ENCODE measurements at places on chromosomes 4 and X.

DNA sequence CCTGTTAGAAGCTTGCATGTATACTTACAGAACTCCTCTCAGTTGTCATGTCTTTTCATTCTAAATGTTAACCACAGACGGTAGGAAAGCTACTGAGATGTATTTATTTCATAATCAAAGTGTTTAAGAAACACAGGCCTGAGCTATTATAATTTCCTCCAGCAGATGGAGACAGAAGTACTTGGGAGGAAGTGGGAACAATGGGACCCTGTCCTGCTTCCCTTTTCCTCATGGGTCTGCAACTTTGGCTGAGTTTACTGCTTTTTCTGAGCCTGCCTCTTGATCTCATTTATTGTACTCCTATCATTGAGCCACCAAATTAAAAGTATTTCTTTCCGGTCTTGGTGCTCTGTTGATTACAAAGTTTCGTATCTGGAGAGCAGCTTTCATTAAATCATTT lies 67.7 kb upstream of the SPANXN2 start:
- DNase-seq: no peak

DNA sequence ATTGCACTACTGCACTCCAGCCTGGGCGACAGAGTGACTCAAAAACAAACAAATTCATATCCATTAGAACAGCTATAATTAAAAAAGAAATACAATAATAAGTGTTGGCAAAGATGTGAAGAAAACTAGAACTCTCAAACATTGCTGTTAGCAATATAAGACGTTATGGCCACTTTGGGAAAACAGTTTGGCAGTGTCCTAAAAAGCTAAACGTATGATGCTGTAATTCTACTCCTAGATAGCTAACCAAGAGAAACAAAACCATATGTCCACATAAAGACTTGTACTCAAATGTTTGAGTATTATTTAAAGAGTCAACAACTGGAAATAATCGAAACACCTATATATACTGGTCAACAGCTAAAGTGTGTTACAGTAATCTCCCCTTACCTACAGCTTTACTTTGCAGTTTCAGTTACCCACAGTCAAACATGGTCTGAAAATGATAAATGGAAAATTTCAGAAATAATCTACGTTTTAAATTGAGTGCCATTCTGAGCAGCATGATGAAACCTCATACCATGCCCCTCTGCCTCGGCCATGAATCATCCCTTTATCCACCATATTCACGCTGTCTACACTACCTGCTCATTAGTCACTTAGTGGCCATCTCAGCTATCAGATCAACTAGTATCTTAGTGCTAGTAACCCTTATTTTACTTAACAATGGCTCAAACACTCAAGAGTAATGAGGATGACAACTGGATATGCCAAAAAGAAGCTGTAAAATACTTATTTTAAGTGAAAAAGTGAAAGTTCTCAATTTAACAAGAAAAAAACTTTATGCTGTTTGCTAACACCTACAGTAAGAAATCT lies 4.9 kb downstream of the ELF2 start:
- no peak for DNase-seq

GRCh38 chrX:148337873-148338272 lies 162.5 kb upstream of the AFF2 start:
- DNase-seq: no peak

- no peak for DNase-seq
These were observed 39.1 kb upstream of the TMEM184C start for GRCh38 chr4:147578051-147578476.

DNA sequence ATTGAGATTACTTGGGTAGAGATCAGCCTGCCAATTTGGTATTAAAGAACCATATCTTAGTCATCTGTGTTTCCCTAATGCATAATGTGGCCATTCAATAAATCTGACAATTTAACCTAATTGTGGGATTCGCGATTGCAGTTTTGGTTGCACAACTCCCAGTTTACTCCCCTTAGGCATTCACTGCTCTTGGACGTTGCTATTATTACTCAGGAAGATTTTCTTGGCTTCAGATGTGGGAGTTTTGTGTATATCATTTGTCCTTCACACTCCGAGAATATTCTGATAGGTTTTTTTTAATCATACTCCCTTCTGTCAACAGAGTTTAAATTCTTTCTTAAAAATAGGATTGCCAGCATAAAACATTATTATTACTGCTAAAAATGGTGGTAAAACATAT lies 22.0 kb upstream of the TRPC3 start:
- no peak for DNase-seq

- DNase-seq: no peak
These were observed 22.7 kb downstream of the DYNLT3 start for GRCh38 chrX:37824491-37825214.

DNA sequence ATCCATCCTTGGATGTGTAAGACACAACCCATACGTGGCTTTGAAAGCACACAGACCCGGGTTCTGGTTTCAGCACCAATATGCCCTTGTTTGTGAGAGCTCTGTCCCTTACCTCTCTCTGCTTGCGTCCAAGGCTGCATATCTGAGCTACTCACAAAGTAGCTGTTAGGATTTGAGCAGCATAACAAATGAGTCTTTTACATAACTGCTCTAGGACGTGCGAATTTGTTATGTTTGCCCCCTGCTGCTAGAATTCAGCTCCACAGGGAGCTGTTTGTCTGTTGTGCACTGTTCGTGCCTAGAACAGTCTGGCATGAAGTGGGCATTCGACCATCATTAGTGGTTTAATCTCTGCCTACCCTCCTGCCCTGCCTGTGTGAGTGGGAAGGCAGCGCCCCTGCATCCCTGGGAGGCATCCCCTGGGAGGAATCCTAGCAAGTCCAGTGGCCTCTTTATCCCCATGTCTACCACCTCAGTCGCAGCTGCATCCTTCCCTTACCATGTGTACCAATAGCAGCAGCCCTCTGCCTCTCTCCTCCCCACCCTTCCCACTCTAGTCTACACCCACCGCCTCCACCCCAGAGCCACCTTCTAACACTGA lies 42.1 kb downstream of the SLC2A9 start:
- no peak for DNase-seq

- peak; percentile 26 for DNase-seq
These were observed at the start of gene USP11 for GRCh38 chrX:47232803-47233332. USP11 (plus strand) TSS chrX:47233009; CDS start chrX:47233044, 35 bp downstream.

- no peak for DNase-seq
These were observed 56.9 kb downstream of the ARHGAP10 start for GRCh38 chr4:147788791-147789190.

DNA sequence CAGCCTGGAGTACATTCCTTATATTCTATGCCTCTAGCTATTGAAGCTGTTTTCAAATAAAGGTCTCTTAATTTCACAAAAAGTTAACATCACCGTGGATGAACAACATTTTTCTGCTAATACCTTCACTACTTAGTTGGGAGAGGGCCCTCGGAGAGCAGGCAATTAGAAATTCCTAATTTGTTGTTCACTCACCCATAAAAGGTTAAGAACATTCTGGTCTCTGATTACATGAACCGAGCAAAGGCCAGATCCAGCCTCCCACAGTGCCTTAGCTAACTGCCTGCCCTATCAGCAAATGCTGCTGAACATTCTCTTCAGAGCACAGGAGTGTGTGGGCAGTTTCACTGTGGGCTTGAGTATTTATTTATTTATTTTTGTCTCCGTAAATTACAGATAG lies 36.0 kb upstream of the TTC29 start:
- DNase-seq: no peak

- DNase-seq: no peak
These were observed 25.4 kb upstream of the FAM47B start for GRCh38 chrX:34917146-34917545.

- no peak for DNase-seq
These were observed 65.3 kb upstream of the MYOZ2 start for GRCh38 chr4:119070301-119070700.

GRCh38 chrX:79365591-79365990 lies 1.5 kb downstream of the ITM2A start:
- DNase-seq: no peak

- no peak for DNase-seq
These were observed 36.5 kb downstream of the SEC24D start for GRCh38 chr4:118799231-118799942.

DNA sequence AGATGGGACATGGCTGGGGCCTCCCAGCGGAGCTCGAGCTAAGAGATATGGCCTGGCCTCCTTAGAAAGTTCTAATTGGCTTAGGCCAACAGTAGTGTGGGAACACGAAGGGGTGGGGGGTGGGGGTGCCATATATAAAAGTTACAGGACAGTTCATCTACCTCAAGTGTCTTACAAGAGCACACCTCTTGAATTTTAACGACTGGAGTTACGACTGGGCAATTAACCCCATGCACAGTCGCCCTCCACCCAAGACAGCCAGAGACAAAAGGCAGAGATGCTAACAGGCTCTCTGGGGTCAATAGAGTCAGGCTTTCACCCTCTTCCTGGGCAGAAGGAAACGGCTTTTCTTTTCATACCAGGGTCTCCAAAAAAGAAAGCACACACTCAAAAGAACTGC lies 302.2 kb downstream of the BCOR start:
- no peak for DNase-seq

DNA sequence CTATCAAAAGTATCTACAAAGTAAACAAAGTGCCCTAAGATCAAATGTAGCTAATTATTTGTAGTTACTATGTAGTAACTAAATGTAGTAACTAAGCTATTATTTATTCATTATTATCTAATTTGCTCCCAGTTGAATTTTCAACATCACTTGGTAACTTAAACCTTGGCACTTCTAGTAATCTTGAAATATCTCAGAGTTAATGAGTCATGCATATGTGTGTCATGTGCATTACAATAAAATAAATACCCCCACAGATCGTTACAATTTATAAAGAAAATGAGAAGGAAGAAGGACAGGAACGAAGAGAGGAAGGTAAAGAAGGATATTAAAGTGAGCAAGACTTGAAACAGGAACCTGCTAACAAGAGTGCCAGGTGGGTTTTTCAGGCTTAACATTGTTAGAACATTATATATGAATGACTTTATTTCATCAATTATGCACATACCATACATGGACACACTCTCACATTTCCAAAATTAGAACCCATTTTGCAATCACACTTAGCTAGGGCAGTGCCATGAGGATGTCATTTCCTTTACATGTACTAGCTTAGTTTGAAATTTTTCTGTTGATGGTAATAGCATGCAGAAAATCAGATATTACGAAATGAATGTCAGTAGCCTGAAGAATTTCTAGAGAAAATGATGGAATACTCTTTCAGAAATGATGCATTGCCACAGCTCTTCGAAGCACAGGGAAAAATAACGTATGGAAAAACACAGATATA lies 1670.4 kb upstream of the AGA start:
- DNase-seq: no peak

- no peak for DNase-seq
These were observed 20.2 kb downstream of the OFD1 start for GRCh38 chrX:13754765-13755164.

GRCh38 chr4:1969928-1970723 lies 38.6 kb downstream of the NELFA start:
- no peak for DNase-seq

- DNase-seq: no peak
These were observed 394.9 kb upstream of the PABPC5 start for GRCh38 chrX:91039777-91040176.

DNA sequence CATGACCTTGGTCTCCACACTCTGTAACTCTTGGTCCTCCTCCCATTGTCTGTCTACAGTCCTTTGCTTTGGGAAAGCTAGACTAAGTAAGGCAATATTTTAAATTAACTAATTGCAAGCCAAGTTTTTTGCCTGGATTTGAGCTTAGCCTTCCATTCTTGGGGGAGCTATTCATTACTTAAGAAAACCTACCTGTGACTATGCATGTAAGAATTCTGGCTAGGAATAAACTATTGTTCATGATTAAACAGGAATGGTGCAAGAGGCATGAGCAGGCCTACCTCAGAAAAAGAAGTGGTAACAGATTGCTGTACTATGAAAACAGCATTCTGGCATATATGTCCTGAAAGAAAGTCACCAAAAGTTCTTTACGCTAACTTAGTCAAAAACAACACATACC lies 309.4 kb downstream of the MAPK10 start:
- no peak for DNase-seq

All from stimulated activated CD8-positive, alpha-beta memory T cell treated with anti-CD3 and anti-CD28 coated beads, Interleukin-4, amount 100 ng/mL, for 24 hours (primary cell).